ENCODE measurements at places on chromosomes 1 and 21.

DNA sequence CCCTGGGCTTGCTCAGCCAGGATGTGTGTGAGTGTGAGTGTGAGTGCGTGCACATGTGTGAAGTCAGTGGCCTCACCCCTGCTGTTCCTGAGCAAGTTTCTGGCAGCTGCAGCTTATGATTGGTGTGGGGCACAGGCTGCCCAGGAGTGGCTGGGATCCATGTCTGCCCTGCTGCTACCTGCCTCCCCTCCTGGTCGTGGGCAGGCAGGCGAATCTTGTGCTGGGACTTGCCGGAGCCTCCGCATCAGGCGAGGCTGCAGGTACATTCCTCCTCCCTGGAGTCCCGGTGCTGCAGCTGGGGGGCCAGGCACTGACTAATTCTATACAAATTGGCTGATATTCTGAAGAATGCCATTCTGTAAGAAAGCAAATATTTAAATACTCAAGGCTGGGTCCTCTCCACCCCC is 85.6 kb upstream of the WNT4 start:
- DNase-seq = no peak

DNA sequence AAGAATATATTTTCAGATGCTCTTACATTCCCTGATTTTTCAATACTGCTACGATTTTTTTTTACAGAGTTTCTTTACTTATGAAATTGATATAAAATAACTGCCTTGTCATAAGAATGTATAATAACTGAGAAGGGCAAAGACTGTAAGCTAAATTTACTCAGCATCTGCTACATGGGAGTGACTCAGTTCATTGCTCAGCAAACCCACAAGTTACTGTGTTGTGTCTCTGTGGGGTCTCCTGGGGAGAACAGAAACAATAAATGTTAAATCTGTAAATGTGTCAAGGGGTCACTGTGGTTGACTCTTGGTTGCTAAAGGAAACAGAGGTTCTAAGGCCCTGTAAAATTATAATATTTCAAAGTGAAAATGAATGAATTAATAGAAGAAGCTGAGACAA is 210.3 kb upstream of the CACYBP start:
- peak; percentile 64 for DNase-seq

GRCh38 chr1:46364612-46365011 is 24.0 kb downstream of the NSUN4 start:
- DNase-seq = peak; percentile 88

- peak; percentile 26 for DNase-seq
These were observed at the start of gene ERICH3 for GRCh38 chr1:74673351-74674111. TSS of gene ERICH3 (minus strand) at chr1:74673792. CDS start at chr1:74673519, 273 bp downstream.

- DNase-seq = no peak
These were observed 18.2 kb downstream of the DEPDC1 start for GRCh38 chr1:68478662-68479061.

GRCh38 chr1:107225706-107226105 is 84.9 kb downstream of the NTNG1 start:
- no peak for DNase-seq

- no peak for DNase-seq
These were observed 237.1 kb downstream of the HHIPL2 start for GRCh38 chr1:222310836-222311235.

DNA sequence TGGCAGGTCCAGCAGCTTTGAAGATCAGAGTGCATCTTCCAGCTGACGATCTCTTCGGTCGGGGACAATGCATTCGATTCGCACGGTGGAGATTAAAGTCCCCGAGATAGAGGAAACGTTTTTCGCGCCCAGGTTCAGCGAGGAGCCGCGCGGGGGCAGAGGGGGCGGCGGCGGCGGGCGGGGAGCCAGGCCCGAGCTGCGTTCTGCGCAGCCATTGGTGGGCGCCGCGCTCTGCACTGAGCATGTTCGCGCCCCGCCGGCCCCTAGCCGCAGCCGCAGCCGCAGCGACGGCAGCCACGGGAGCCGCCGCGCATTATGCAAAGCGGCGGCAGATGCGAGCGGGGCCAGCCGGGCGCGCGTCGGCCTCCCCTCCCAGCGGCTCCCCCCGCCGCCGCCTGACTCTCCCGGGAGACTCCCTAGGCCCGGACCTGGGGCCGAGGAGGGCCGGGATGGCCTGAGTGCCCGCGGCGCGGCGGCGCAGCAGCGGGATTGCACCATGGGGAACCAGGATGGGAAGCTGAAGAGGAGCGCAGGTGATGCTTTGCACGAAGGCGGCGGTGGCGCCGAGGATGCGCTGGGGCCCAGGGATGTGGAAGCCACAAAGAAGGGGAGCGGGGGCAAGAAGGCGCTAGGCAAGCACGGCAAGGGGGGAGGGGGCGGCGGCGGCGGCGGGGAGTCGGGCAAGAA is at the start of gene FMN2:
FMN2 (plus strand) TSS at position 270 of the 687 bp plus-strand sequence; CDS start at position 497, 227 bp downstream.
- peak; percentile 94 for DNase-seq

- no peak for DNase-seq
These were observed 420.9 kb downstream of the PRDM2 start for GRCh38 chr1:14120895-14121294.

GRCh38 chr1:4595341-4596225 is 58.8 kb upstream of the AJAP1 start:
- no peak for DNase-seq

DNA sequence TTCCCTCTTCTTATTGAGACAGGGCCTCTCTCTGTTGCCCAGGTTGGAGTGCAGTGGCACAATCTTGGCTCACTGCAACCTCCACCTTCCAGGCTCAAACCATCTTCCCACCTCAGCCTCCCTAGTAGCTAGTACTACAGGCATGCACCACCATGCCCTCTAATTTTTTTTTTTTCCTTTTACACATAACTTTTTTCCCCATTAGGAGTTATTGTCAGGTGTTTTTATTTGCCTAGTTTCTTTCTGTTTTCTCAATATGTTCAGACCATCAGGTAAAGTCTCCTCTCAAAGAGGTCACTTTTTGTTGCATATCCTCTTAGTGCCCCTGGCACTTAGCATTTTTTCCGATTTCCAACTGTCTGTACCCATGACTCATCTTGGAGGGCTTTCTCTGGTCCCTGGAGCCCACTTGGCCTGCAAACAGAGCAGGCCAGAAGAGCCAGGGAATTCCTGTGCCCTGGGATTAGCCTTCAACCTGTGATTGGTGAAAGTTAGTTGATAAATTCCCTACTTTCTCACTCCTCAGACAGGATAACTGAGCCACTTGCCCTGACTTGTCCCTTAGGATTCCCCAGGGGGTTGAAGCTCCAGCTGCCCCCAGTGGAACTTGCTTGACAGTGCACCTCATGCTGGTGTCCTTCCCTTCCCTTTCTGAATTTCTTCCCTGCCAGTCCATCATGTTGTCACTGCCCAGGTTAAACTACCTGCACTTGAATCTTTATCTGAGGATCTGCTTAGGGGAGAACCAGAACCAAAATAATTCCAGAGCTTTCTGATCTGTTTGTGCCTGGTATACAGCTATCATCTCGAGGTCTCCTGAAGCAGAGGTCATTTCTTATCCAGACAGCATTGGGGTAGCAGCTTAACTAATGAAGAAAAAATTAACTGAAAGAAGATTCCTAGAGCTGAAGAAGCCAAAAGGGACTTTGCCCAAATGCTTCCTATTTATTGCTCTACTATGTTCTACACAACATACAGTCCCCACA is 2.4 kb downstream of the NTPCR start:
- peak; percentile 61 for DNase-seq

- no peak for DNase-seq
These were observed 6.9 kb downstream of the ZNF691 start for GRCh38 chr1:42853116-42853884.

- DNase-seq = no peak
These were observed 29.9 kb downstream of the CHML start for GRCh38 chr1:241610056-241610815.

DNA sequence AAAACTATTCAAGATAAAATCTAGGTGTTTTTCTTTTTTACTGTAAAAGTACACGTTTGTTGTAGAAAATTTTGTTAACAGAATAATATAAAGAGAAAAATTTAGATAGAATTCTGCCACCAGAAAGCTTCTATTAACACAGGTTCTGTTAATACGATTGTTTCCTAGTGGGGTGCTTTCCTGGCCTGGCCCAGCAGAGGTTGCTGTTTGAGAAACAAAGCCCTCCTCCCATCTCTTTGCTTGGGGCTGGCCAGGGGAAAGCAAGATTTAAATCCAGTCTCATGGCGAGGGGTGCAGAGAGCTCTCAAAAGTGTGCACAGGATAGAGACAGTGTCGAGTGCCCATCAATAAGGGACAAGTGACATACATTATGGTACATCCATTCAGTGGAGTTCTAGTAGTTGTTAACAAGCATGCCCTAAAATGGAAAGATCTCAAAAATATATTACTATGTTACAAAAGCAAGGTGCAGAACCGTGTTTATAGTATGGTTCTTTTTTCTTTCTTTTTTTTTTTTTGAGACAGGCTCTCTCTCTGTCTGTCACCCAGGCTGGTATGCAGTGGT is 14.6 kb upstream of the ACBD3 start:
- peak; percentile 23 for DNase-seq

- no peak for DNase-seq
These were observed 3.0 kb downstream of the NPHP4 start for GRCh38 chr1:5989286-5989605.

DNA sequence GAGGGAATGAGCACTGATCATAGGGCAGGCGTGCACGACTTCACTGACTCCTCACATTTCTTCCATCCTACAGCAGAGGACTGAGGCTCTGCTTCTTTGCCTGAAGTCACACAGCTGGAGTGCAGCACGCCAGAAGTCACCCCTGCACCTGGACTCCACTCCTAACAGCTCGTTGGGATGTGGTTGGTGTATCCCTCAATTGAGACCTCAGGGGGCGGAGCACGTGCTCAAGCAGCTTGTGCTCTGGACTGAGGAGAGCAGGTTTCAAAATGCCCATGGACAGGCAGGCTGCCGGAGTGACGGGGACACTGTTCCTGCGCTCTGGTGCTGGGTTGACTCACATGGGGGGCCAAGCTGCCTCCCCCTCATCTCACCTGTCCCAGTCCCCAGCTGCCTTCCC is 13.9 kb downstream of the CHIT1 start:
- no peak for DNase-seq
